ENCODE measurements at places on chromosomes 3 and 15. TPM values are rescaled to one million over a fixed set of nuclear protein-coding genes. Genes with fewer than 3 reads are reported as not detected.
A peak's percentile ranks its signal among the peaks of the same experiment; 100 is the strongest.

ETV5 gene
- total RNA-seq, result 18.3 TPM

SERPINI2 gene
- not detected for total RNA-seq

KNG1 gene
- total RNA-seq, result not detected

MTFMT gene
- 45.7 TPM for total RNA-seq

DNA sequence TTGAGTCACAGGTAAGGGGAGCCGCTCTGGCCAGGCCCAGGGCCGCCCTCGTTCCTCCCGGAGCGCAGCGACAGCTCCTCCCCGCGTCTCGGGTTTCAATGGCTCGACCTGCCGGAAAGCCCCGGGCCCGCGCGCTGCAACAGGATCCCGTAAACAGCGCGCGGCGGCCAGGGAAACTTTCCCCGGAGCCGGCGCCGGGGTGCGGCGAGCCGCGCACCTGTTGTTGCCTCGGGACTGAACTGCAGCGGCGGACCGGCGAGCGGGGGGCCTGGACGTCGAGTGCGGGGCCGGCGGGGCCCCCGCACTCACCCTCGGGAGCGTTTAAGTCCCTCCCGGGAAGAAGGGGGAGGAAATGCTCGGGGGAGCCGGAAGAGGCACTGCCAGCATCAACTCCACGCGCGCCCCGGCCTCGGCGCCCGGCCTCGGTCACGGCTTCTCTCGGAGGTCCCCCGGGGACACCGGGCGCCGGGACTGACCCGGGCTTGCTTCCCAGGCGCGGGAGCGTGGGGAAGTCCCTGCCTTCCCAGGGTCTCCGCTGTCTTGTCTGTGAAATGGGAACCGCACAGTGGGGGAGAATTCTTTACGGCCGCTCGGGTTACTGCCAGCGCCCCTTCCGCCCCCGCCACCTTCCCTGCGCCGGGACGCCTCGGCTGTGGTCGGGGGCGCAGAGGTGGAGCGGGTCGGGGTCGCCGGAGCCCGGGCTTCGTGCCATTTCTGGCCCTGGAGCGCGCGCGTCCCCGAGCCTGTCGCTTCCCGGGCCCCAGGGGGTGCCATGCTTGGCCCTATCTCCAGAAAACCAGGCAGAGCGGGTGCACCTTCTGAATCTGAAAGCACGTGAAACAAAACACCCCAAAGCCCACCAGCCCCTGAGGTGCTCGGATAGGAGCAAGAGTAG lies 7.5 kb upstream of the PGPEP1L start:
- H3K4me3 ChIP-seq, result peak overlapping the region; percentile 44
- H3K4me1 ChIP-seq, result no peaks in the 10 kb centered on the region
- H3K27ac ChIP-seq, result no peak overlapping the region
- peaks cover 10% of the 10 kb centered on the region for H3K27me3 ChIP-seq
- no peak for DNase-seq

GRCh38 chr3:87771337-87772192 lies 287.2 kb downstream of the CGGBP1 start:
- H3K4me3 ChIP-seq, result no peak overlapping the region
- DNase-seq, result no peak
- H3K27me3 ChIP-seq, result no peaks in the 10 kb centered on the region
- no peaks in the 10 kb centered on the region for H3K36me3 ChIP-seq
- no peak overlapping the region for H3K27ac ChIP-seq

- H3K4me3 ChIP-seq, result no peak overlapping the region
- no peak overlapping the region for H3K27ac ChIP-seq
- H3K4me1 ChIP-seq, result no peaks in the 10 kb centered on the region
- no peak for DNase-seq
Observed at GRCh38 chr3:341998-342397, 145.4 kb downstream of the CHL1 start.

- no peaks in the 10 kb centered on the region for H3K27me3 ChIP-seq
- H3K36me3 ChIP-seq, result no peaks in the 10 kb centered on the region
- H3K4me1 ChIP-seq, result no peaks in the 10 kb centered on the region
- no peak for DNase-seq
- H3K4me3 ChIP-seq, result no peak overlapping the region
Observed at GRCh38 chr3:74768010-74768409, 153.6 kb upstream of the CNTN3 start.

- no peak for DNase-seq
- H3K27me3 ChIP-seq, result no peaks in the 10 kb centered on the region
- H3K36me3 ChIP-seq, result no peaks in the 10 kb centered on the region
- H3K27ac ChIP-seq, result no peak overlapping the region
- no peak overlapping the region for H3K4me3 ChIP-seq
- H3K4me1 ChIP-seq, result no peaks in the 10 kb centered on the region
Observed at GRCh38 chr3:165217739-165218138, 21.6 kb upstream of the SLITRK3 start.

- H3K36me3 ChIP-seq, result no peaks in the 10 kb centered on the region
- H3K4me1 ChIP-seq, result peaks cover 22% of the 10 kb centered on the region
- DNase-seq, result no peak
- no peak overlapping the region for H3K4me3 ChIP-seq
- H3K27me3 ChIP-seq, result no peaks in the 10 kb centered on the region
Observed at GRCh38 chr15:34726406-34727100, 28.2 kb downstream of the GJD2 start.

- H3K4me1 ChIP-seq, result no peaks in the 10 kb centered on the region
- H3K4me3 ChIP-seq, result no peak overlapping the region
Observed at GRCh38 chr15:79257454-79257853, 25.1 kb upstream of the ANKRD34C start.

DNA sequence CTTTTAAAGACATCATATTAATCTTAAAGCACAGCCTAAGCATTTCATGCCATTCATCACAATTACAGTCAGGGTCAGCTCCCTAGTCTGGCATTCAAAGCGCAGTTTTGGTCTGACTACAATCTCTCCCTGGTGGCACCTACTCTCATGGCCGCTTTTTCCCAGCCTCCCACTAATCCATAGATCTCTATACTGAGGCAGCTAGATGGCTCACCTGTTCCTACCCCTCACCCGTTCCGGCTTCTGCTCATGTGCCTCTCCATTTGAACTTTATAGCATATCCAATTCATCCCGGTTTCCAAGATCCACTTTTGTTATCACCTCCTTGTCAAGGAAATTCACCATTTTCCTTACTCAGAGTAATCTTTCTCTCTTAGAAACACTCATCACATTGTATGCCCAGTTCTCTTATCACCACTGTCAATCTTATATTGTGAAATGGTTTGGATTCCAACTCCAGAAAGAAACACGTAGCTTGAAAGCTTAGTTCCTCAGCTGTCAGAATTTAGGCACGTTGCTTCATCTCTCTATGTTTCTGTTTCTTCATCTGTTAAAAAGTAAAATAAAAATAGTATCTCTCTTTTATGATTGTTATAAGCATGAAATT lies 220.0 kb upstream of the UBE2E2 start:
- H3K27me3 ChIP-seq, result no peaks in the 10 kb centered on the region
- H3K36me3 ChIP-seq, result no peaks in the 10 kb centered on the region
- H3K27ac ChIP-seq, result no peak overlapping the region
- DNase-seq, result no peak
- no peaks in the 10 kb centered on the region for H3K4me1 ChIP-seq

GRCh38 chr3:4504340-4505261 lies 11.5 kb downstream of the ITPR1 start:
- no peak for DNase-seq
- peak overlapping the region; percentile 6 for H3K4me3 ChIP-seq
- peaks cover 15% of the 10 kb centered on the region for H3K4me1 ChIP-seq
- no peaks in the 10 kb centered on the region for H3K36me3 ChIP-seq
- no peaks in the 10 kb centered on the region for H3K27me3 ChIP-seq

- DNase-seq, result no peak
- H3K4me1 ChIP-seq, result no peaks in the 10 kb centered on the region
- H3K4me3 ChIP-seq, result no peak overlapping the region
- no peaks in the 10 kb centered on the region for H3K27me3 ChIP-seq
Observed at GRCh38 chr3:76886761-76887500, 153.0 kb upstream of the ROBO2 start.

- H3K36me3 ChIP-seq, result no peaks in the 10 kb centered on the region
- H3K27ac ChIP-seq, result no peak overlapping the region
- no peaks in the 10 kb centered on the region for H3K27me3 ChIP-seq
- no peak for DNase-seq
- no peaks in the 10 kb centered on the region for H3K4me1 ChIP-seq
- no peak overlapping the region for H3K4me3 ChIP-seq
Observed at GRCh38 chr15:100772892-100773520, 106.6 kb upstream of the ALDH1A3 start.

DNA sequence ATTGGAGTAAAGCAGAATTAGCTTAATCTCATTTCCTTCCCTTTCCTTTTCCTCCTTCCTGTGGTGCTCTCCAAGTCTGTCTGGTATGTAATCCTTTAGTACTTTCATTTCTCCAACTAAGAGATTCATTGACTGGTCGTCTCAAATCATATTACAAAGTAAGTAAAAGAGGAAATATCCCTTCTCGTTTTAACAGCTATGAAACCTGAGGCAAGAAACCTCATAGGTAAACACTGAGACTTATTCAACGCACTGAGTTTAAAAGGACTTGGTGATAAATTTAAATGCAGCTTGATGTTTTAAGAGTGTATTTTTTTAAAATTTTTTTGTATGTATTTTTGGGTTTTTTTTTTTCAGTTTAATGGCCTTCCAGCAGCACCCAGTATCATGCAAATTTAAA lies 117.2 kb upstream of the LRRC3B start:
- H3K27me3 ChIP-seq, result no peaks in the 10 kb centered on the region
- H3K36me3 ChIP-seq, result no peaks in the 10 kb centered on the region
- H3K27ac ChIP-seq, result no peak overlapping the region

Data from tibial nerve (tissue), 4 donors.